Activated naive CD4-positive, alpha-beta T cell treated with anti-CD3 and anti-CD28 coated beads, Interleukin-2, amount 50 U/mL, for 16 hours (primary cell): ENCODE measurements at places on chromosomes 2 and 18.

DNA sequence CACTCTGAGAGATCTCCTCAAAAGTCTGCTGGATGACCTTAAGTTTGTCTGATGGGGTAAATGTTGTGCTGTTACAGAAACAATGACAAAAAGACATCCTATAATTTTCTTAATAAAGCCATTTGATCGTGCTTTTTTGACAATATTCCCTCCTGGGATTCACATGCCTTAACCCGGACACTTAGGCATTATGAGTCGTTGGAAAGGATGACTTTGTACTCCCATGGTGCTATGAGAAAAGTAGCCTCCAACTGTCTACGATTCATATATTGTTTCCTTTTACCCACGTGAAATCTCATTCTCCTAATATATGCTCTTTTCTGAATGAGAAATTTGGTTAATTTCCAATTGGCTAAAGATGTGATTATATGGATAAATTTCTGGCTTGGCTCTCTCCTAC, 6.1 kb upstream of the MPP4 start:
- no peak for DNase-seq

DNA sequence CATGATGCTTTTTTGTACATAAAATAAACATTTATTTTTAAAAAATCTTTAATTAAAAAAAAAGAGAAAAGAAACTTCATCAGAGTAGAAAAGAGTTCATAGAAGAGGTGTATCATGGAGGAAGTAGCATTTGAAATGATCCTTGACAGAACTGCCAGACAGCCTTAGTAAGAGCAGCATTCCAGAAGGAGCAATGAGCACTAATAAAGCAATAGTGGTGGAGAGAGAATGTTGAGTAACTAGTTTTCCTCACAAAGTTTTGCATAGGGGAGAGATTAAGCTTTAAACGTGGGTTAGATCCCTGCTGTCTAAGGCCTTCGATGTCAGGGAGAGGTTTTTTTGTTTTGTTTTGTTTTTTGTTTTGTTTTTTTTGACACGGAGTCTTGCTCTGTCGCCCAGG, 29.8 kb upstream of the METTL21A start:
- no peak for DNase-seq

DNA sequence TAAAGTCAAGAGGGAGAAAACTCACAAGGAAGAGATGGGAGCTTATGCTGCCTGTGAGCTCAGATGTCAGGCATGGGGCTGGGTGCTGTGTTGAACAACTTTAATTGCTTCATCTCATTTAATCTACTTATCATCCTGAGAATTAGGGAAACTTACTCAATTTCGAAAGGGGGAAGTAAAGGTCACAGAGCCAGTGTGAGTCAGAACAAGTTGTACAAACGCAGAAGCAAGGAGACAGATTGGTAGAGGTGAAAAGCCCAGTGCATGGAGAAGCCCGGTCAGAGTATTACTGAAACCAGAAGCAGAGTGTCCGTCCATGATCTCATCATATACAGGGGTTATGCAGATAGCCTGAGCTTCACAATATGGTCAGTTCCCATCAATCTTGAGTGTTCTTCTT, 281.1 kb upstream of the POU3F3 start:
- no peak for DNase-seq

GRCh38 chr2:62248226-62248625, 52.3 kb downstream of the B3GNT2 start:
- no peak for DNase-seq

GRCh38 chr18:12772111-12772510, 69.3 kb downstream of the PSMG2 start:
- DNase-seq, result no peak

- no peak for DNase-seq
These were observed 23.6 kb upstream of the SOS1 start for GRCh38 chr2:39144416-39144815.
